Stimulated activated CD4-positive, alpha-beta T cell treated with anti-CD3 and anti-CD28 coated beads, Interleukin-1b, Interleukin-23, amount 100 ng/mL, for 1 hour (primary cell): ENCODE measurements at places on chromosomes 2 and 18.

DNA sequence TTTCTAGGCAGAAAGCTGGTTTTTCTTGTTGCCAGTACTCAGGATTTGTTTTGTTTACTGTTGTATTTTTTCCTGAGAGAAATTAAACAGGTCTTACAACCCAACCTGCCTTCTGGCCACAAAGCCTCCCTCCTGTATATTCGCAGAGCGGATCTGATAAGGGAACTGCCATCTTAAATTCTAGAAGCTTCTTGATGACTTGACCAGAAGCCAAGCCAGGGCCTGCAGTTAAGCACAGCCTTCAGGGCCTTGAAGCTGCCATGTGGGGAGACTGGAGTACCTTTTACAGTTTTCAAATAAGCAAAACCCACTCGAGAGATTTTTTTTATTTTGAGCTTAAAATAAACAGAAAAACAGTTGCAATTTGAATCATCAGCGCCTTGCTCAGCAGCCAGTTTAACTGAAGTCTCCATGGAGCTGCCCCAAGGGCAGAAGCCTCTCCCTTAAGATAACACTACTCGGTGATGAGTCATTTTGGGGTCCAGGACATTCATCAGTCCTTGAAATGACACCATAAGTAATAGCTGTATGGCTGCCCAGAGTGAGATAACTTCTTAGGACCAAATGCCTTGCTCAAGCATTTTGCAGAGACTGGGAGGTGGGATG lies 51.5 kb upstream of the PHLPP1 start:
- DNase-seq = no peak

DNA sequence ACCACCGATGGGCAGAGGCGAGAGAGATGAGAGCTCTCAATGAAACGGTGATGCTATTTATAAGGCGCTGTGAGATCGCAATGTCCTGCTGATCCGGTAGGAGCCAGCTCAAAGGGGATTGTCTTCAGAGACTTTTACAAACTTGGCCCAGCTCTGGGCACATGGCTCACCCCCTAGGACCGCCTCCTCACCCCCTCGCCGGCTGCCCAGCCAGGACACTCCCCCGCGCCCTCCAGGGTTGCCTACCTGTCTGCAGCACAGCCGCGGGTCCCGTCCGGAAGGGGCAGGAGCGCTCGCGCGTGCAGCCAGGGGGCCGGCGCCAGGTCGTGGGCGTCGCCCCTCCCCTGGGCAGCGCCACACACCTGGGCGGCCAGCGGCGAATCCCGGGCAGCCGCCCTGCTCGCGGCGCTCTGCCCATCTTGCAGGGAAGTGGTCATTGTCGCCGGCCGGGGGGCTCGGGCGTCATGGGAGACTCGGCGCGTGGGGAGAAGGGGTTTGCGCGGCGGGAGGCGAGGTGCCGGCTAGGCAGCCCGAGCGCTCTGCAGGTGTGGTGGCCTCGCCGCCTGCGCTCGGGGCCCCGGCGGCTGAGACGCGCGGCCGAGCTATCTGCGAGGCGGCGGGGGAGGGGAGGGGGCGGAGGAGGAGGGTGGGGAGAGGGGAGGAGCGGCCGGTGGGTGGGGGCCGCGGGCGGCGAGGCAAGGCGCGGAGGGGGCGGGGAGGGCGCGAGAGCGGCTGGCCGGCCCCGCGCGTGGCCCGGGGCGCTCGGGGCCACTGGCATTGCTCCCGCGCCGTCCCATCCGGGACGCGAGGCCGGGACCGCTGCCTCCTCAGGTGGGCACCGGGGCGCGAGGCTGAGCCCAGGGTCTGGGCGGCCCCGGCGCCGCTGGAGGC lies at the start of gene GRB14:
Gene GRB14, minus strand, starts transcription at position 610 of the 891 bp plus-strand sequence. Its CDS starts 173 bp downstream, at position 437.
- DNase-seq = no peak

- no peak for DNase-seq
These were observed 23.0 kb downstream of the BIN1 start for GRCh38 chr2:127083819-127084503.

DNA sequence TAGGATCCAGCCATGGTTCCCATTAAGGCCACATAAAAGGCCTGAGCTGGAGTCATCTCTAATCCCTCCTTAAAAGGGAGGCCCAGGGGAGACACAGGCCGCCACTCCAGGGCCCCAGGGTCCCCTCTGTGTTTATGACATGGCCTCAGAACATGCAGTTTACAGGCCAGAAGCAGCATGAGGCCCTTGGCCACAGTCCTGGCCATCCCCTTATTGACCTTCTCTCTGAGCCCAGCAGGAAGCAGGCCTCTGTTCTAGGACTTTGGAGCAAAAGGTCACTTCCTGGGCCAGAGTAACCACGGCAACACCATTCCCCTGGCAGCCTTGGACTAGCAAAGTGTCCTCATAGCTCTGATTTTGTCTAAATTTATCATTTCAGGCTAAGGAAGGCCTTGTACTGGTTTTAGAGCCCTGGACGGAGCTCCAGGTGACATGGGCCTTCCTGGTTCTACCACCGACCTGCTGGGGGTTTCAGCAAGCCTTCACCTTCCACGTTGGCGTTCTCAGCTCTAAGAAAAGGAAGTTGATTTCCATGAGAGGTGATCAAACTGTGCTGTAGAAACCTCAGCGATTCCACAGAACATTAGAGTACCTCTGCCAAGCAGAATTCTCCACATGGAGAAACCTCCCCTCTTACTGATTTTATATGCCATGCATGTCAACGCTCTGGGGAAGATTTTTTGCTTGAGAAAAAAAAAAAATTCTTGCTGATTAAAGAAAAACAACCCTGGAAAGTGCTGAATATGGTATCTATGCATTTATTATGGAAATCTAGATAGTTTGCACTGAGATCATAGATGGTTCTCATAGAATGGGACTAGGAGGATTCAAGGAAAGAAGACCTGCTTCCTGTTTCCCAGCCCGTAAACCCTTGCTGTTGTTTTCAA lies 53.7 kb downstream of the HS1BP3 start:
- DNase-seq = no peak
